SJCRH30 (cell line): ENCODE measurements at places on chromosomes 5 and 9.

- no peak for DNase-seq
Measured at GRCh38 chr9:15300218-15300617, 6.8 kb downstream of the TTC39B start.

DNA sequence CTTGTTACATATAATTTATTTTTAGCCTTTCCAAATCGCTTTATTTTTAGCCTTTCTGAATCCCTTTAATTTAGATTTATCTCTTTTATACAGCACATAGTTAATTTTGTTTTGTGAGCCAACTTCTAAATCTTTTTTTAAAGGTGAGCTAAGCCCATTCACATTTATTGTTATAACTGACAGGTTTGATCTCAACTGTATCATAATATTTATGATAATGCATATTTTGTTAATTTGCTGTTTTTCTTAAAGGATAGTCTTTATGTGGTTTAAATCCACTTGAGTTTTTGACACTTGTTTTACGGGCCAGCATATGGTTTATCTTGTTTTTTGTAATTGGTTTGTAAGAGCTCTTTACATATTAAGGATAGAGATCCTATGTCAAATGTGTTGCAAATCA lies 177.8 kb upstream of the SMIM23 start:
- DNase-seq: no peak

GRCh38 chr5:31066655-31067328 lies 126.7 kb upstream of the CDH6 start:
- no peak for DNase-seq

DNA sequence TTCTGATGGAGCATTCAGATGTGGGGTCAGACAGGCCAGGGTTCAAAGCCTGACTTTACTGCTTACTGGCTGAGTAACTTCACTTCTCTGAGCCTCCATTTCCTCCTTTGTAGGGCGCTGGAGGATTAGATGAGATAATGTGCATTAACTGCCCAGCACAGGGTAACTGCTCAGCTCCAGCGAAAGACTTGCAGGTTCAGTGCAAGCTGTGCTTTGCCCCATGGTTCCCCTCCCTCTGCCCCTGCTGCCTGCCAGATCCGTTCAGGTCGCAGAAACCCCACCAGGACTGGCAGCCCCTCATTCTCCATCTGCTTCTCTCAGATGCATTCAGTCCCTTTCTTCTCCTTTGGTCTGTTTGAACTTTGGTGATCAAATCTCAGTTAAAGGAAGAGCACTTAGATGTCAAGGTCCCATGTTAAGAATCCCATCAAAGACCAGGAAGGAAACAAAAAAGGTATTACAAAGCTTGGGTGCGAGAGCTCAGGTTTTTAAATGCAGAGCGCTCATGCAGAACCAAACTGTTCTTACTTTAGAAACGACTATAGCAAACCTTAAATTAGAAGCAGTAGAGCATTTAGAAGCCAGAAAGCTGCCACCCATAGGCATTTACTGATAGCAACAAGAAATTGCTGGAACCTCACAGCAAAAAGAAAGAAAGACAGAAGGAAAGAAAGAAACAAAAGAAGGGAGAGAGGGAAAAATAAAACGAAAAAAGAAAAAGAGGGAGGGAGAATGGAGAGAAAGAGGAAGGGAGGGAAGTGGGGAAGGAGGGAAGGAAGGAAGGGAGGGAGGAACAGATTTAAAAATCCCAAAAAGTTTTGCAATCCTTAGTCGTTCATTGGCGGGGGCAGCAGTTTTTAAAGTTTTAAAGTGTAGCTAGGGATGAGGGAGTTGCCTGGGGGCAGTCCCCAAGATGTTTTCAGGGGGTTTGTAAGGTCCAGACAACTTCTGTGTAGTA lies 23.5 kb downstream of the AFAP1L1 start:
- no peak for DNase-seq

GRCh38 chr9:105373723-105374122 lies 74.1 kb upstream of the FSD1L start:
- DNase-seq: no peak

GRCh38 chr5:66969963-66970362 lies 226.6 kb downstream of the CD180 start:
- DNase-seq: peak; percentile 23

DNA sequence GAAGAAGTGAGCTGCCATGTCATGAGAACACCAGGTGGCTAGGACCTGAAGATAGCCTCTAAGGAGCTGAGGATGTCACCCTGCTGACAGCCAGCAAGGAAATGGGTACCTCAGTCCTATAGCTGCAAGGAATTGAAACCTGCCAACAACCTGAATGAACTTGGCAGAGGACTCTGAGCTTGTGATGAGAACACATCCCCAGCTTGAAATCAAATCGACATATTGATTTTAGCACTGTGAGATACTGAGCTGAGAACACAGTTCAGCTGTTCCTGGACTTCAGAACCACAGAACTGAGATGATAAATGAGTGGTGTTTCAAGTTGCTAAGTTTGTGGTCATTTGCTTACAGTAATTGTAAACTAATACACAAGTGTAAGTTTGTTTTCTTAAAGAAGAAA lies 5.5 kb upstream of the RASEF start:
- no peak for DNase-seq

- DNase-seq: peak; percentile 62
Measured at GRCh38 chr5:38806775-38807258, 39.0 kb upstream of the OSMR start.

DNA sequence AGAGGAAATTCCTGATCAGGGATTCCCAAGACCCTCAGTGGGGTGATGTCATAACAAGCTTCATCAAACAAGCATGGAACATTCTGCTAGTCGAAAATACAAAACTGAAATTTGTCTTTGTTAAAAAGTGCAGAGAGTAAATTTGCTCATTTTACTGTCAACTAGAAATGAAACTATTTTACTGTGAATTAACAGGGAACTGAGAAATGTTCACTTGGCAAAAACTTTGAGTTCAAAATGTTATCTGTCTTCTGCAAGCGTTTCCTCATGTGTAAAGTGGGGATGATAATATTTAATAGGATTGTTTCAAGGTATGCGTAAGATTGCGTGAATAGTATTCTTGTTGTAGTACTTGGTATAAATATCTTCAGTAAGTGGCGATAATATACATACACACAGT lies 45.4 kb downstream of the ALDH1A1 start:
- no peak for DNase-seq

DNA sequence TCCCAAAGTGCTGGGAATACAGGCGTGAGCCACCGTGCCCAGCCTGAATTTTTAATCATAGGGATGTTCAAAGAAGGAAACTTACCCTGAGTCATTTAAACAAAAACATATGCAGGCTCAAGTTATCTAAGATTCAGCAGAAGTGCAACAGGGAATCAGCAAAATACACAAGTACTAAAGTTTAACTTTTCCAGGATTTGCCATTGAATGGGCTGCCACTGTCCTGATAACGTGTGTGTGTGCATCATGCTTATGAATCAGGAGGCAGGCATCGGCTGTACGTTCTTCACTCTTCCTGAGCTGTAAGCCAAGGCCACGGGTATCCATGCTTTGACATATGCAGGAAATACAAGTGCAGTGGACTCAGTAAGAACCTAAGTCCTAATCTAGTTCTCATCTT lies 48.8 kb upstream of the FST start:
- no peak for DNase-seq

GRCh38 chr5:136235321-136235720 lies 42.4 kb upstream of the SMIM32 start:
- no peak for DNase-seq

DNA sequence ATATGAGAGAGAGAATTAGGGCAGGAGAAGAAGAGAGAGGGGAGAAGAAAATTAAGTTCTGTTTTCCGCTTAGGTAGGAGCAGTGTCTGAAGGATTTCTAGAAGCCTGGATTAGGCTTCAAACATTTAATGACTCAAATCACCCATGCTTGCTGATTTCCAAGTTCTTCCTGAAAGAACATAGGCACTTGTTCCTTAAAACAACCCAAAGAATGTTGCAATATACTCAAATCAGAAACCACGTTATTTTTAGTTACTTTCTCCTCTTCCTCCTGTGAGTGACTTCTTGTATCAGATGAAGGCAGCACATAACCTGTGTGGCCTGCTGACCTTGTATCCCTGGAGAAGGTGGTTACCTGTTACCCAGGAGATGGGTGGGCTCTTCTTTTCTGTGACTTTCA lies 351.5 kb upstream of the KLF4 start:
- DNase-seq: no peak

GRCh38 chr5:40877371-40877988 lies 31.8 kb upstream of the C7 start:
- no peak for DNase-seq

DNA sequence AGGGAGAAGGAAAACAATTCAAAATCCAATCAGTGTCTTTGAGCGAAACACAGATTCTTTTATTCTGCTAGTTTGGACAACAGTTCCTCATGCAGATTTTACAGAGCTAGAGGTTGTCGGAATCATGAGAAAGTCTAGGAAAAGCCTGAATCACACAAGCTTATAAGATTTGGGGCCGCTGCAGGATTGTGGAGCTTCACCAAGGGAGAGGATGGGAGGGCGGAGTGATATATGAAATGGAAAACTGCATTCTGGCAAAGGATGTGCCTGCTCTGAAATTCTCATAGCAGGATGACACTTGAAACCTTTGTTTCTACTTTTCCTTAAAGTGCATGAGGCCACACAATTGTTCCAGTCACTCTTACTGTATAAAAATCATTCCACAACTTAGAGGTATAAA lies 134.3 kb downstream of the OR2K2 start:
- DNase-seq: no peak

- no peak for DNase-seq
Measured at GRCh38 chr9:129436751-129437625, 183.9 kb downstream of the C9orf50 start.

GRCh38 chr9:93698140-93698908 lies 121.9 kb downstream of the PHF2 start:
- no peak for DNase-seq
